Hepatocyte (in vitro differentiated cells): ENCODE measurements at places on chromosomes 5 and 9. TPM values are rescaled to one million over a fixed set of nuclear protein-coding genes. Genes with fewer than 3 reads are reported as not detected.

GRCh38 chr5:140399979-140400729 lies 1.5 kb upstream of the ANKHD1 start:
- DNase-seq: peak; percentile 5

DNA sequence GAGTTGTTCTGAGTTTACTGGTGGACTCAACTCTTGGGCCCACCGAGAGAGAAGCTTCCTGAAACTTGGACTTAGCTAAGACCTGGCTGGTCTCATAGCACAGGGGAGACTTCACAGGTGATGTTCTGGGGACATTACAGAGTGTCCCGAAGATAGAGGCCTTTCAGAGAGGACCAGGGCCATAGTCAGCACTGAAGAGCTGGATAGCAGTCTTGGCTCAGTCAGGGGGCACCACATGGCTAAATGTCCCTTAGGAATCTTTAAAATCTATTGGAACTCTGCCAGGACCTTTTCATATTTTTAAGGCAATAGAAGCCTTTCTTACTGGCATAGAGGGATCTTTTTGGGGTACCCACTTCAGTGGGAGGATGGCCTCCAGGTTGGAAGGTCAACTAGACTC lies 59.8 kb upstream of the CPLX2 start:
- DNase-seq: no peak

GRCh38 chr9:119955276-119955675 lies 586.0 kb upstream of the BRINP1 start:
- no peak for DNase-seq

PCAT7 gene
- polyA plus RNA-seq: 9.6 and 11.3 TPM in 2 replicates

SPINK1 gene
- polyA plus RNA-seq: 2,511 and 2,947 TPM in 2 replicates
